ENCODE measurements at places on chromosomes 2 and 18.

DNA sequence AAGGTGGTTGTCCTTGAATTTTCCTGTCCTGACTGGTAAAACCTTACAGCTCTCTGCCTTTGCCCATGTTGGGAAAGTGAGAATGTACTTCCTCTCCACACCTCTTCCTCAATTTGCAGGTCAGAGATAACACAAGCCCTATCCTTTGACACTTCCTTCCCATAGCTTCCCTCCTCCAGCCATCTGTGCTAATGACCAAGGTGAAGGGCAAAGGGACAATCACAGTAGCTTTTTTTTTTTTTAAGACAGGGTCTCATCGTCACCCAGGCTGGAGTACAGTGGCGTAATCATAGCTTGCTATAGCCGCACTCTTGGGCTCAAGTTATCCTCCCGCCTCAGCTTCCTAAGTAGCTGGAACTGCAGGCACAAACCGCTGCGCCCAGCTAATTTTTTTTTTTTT, 24.3 kb upstream of the STPG4 start:
- DNase-seq: no peak

- DNase-seq: no peak
Measured at GRCh38 chr18:58788470-58788869, 76.2 kb upstream of the ZNF532 start.

DNA sequence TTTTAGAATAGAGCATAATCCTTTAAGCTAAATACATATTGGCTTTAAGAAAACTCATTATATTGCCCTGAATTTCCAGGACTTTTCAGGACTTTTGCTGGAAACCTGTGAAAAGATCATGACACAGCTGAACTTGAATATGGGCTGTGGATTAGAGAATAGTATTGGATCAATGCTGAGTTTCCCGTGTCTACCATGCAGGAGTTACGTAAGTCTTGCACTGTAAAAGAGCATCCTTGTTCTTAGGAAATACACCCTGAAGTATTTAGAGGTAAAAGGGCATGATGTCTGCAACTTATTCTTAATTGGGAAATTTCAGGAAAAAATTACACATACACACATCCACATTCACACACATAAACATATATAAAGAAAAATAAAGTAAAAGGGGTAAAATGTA, 82.1 kb downstream of the ZFP36L2 start:
- no peak for DNase-seq

GRCh38 chr2:21774691-21775368, 651.1 kb downstream of the TDRD15 start:
- DNase-seq: no peak

- no peak for DNase-seq
Measured at GRCh38 chr2:234447189-234447588, 49.7 kb downstream of the ARL4C start.

- peak; percentile 46 for DNase-seq
Measured at GRCh38 chr2:199464606-199465352, 7.0 kb upstream of the SATB2 start.

DNA sequence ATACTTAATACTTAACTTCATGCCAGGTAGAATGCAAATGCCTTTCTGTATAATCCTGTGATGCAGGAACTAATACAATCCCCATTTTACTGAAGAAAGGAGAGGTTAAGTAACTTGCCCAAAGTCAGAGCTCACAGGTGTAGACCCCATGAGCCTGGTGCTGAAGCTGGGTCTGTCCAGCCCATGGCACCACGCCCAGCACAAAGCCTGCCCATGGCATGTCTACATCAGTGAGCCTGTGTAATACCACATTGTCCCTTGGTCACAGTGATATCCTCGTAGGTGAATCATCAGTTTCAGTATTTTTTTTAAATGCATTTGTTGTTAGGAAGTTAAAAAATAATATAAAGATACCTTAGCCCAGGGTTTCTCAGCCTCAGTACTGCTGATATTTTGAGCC, 69.9 kb upstream of the MCFD2 start:
- DNase-seq: no peak

DNA sequence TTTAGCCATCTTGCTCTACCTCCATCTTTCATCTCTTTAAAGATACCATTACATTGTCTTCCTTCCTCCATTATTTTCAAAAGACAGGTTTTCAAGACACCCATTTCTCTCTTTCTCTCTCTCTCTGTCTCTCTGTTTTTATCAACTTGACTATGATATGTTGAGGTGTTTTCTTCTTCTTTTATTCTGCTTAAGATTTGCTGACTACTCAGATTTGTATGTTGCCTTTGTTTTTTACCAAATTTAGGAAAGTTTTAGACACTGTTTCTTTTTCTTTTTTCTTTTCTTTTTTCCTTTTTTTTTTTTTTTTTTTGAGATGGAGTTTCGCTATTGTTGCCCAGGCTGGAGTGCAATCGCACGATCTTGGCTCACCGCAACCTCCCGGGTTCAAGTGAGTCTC, 647.5 kb upstream of the VRK2 start:
- DNase-seq: no peak

GRCh38 chr2:55357927-55358326, 61.7 kb downstream of the CCDC88A start:
- no peak for DNase-seq

- no peak for DNase-seq
Measured at GRCh38 chr2:86223927-86224560, 24.8 kb downstream of the MRPL35 start.

DNA sequence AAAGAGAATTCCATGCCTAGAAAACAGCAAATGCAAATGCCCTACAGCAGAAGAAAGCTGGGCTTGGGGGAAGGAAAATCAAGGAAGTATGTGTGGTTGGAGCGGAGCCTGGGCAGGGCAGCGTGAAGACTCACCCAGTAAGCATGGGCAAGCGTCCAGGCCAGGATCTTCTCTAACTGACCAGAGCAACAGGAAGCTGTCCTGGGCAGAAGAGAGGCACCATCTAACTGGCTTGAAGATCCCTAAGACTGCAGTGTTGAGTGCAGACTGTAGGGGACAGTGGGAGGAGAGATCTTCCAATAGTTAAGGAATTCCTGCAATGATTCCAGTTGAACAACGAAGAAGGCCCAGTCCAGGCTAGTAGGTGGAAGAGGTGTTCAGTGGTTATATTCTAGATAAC, 57.9 kb downstream of the NXPH2 start:
- no peak for DNase-seq

DNA sequence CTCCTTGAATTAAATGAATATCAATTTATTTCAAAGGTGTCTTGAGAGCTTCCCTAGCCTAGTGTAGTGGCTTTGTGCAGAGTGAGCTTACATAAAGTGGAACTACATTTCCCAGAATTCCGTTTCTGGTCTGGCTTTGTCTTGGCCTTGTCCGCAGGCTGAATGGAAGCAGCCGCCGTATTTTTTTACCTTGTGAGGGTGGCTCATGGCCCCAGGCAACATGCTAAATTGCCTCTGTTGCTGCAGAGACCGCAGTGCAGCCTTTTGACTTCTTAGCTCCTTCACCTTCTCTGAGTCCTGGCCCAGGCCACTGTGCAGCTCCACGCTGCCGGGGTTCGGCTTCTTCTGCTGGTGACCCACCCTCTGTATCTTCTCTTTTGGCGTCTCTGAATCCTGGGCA, 114.8 kb upstream of the SLC38A11 start:
- DNase-seq: no peak

DNA sequence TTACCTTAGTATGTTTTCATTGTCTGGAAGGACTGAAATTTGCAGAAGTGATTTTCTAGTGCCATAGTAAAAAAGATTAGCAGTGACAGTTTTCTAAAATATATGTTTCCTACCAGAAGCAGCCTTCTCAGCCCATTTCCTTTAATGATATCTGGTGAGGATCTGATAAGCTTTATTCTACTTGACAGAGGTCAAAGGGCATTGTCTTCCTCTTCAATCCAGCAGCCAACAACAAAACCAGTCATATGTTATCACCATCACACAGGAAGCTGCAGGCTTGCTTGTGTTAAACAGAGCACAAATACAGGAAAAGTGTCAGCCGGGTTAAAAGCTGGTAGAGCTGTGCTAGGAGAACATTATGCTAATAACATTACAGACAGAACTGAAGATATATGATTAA, 35.6 kb upstream of the ZSWIM2 start:
- no peak for DNase-seq

GRCh38 chr2:137806068-137806805, 158.0 kb upstream of the HNMT start:
- no peak for DNase-seq

- peak; percentile 95 for DNase-seq
Measured at GRCh38 chr2:20450201-20450999, 3.5 kb downstream of the RHOB start.

DNA sequence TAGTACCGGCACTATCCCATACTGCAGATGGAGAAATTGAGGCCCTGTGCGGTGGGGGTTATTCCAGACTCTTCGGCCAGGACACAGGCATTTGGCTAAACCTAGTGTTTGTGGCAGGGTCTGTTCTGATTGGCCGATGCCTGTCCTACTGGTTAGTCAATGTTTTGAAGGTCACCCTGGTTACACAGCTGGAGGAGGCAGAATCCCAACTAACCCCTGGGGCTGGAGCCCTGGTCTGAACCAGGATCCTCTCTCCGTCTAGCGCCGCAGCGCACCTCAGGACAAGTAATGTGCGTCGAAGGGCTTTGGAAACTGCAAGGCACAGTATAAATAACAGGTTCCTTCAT, 19.4 kb downstream of the TEX44 start:
- DNase-seq: peak; percentile 49

GRCh38 chr2:230512955-230513748, 97.2 kb downstream of the SP100 start:
- DNase-seq: no peak

DNA sequence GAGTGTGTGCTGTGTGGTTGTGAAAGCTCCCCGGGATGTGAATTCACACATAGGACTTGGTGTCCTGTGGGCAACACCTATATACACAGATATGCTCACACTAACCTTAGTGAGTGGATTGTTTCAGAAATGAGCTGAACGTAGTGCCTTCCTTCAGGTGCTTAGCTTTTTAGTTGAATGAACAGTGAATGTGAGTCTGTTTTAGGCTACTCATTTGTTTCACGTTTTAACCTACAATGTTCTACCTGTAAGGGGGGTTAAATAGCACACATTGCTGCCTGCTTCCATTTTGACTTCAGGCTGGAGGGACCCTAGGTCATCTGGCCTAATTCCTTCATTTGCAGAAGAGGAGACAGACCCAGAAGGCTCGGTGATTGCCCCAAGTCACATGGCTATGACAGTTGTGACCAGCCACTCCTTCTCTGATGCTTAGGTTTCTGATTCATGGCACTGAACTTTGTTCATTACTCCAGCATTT, 1.0 kb downstream of the PLEK start:
- no peak for DNase-seq

DNA sequence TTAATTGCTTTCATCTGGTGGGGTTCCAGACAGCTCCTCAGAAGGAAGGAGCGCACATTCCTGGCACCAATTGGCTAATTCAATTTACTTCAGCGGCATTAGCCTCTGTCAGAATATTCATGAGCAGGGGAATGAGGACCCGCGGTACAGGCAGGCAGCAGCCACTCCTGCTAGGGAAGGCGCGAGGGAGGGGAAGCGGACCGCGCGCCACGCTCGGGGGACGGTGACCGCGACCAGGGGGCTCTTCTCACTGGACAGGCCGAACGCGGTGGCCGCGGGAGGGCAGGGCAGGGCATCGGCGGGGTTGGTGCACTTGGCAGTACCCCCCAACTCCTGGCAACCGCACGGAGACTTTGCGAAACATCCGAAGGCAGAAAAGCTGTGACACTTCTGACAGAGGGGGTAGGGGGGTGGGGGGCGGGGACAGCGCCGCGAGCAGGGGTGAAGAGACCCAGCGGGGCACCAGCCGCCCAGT, at the start of gene CDH20:
CDH20 (plus strand) TSS at position 160 of the 475 bp plus-strand sequence.
- DNase-seq: peak; percentile 5

GRCh38 chr2:171167352-171167997, 6.8 kb upstream of the TLK1 start:
- no peak for DNase-seq

- peak; percentile 15 for DNase-seq
Measured at GRCh38 chr2:67108231-67108630, 288.9 kb upstream of the ETAA1 start.

- no peak for DNase-seq
Measured at GRCh38 chr2:10465910-10466309, 17.8 kb upstream of the ODC1 start.

DNA sequence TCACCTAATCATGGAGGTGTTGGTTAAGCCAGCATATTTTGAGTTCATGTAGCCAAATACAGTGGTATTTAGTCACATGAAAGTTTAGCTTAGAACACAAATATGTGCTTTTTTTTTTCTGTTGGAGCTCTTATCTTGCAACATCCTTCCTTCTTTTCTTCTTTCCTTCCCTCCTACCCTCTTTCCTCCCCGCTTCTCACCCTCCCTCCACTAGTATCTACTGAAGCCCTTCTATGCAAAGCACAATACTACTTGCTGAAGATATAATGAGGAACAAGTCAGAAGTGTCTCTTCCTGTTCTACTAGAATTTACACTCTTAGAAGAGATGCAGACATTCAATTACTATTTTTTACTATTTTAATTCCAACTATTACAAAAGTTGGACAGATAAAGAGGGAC, 105.0 kb upstream of the ITGA4 start:
- DNase-seq: no peak

- no peak for DNase-seq
Measured at GRCh38 chr2:24233321-24233720, 58.5 kb downstream of the FAM228A start.

DNA sequence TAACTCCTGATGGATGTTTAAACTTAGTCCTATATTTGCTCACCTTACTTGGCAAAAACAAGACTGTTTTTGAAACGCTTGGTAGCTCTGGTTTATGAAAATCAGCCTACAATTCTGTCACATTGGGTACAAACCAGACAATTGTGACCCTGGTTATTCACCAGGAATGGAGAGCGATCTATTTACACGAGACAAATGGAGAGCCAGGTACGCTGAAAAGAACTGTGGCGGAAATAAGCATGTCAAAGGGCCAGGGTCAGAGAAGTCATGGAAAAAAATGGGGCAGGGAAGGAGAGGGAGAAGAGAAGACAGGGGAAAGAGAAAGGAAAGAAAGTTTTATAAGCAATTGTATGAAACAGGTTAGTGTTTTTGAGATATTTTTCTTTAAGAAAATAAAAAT, 119.5 kb upstream of the ZFP36L2 start:
- no peak for DNase-seq

Measured in tongue (tissue), 3 donors.